ENCODE measurements at places on chromosomes 6 and 20. TPM values are rescaled to one million over a fixed set of nuclear protein-coding genes. Genes with fewer than 3 reads are reported as not detected.

The SOX4 gene
- total RNA-seq, result 5.1 TPM

The PI16 gene
- total RNA-seq, result 36.2 TPM

The HMGCLL1 gene
- 0.85 TPM for total RNA-seq

The CLPSL2 gene
- total RNA-seq, result not detected

The DEK gene
- 50.1 TPM for total RNA-seq

The CBLN4 gene
- total RNA-seq, result not detected

The MUC21 gene
- total RNA-seq, result not detected

The CD109 gene
- total RNA-seq, result 30.5 TPM

DNA sequence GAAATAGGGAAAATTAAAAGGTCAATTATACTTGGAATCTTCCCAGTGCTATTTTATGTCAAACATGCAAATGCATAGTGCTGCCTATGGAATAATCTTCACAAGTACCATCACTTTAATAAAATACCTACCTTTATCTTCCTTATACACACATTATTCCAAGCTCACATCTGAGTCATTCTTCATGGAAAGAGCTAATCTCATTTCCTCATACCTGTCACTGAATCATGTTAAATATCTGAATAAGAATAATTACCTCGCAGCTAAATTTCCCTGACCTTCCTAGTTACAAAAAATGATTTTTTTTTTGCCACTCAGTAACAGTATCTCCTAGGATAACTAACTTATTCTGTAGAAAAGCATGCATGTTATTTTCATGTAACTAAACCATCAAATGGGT, 661.4 kb upstream of the HS3ST5 start:
- DNase-seq, result no peak

DNA sequence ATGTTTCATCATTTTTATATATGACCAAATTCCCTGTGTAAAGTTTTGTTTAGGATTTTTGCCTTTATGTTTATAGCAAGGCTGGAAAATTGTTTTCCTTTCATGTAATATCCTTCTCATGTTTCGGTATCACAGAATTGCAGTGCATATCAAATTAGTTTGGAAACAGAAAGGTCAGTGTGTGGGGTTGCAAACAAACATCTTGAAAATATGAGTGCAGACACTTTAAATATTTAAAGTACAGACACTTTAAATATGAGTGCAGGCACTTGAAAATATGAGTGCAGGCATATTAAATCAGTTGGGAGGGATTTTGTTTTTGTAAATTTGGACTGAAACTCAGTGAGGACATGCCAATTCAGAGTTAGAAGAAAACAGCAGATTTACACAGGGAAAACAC, 6.5 kb downstream of the SLPI start:
- DNase-seq, result no peak

DNA sequence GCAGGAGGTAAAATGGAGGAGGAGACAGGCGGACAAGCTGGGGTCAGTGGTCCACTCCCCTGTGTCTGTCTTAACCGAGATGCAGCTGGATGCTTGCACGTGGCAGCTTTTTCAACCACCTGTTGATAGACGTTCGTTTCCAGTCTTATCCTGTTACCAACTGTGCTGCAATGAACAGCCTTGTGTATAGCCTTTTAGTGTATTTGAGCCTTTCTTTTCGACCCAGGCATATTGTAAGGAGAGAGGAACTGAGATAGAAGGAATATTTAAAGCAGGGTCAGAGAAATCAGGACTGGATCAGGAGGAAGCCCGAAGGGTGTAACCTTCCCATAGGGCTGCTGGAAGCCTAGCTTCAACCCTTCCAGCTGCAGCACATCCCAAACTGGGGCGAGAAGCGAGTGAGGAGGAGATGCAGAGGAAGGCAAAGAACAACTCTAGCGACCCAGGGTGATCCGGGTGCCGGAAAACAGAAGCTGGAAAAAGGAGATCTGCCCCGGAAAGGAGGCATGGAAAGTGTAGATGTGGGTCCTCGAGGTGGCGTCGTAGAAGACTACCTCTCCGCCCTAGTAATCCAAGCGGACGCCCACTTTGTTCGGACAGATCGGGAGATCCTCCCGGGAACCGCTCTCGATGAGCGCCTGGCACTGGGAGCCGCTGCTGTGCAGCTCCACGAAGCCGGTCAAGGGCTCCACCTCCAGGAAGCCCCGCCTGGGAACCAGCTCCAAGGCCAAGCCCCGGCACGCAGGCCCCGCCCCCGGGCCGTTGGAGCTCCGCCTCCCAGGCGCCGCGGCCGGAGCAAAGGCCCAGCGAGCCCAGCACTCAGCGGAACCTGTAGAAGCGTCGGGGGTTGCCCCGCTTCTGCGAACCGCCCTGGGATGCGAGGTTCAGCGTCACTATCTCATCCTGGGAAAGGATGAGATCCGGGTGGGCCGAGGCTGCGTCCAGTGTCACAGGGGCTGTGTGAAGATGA, 11.2 kb downstream of the TRIM31 start:
- DNase-seq, result peak; percentile 96

DNA sequence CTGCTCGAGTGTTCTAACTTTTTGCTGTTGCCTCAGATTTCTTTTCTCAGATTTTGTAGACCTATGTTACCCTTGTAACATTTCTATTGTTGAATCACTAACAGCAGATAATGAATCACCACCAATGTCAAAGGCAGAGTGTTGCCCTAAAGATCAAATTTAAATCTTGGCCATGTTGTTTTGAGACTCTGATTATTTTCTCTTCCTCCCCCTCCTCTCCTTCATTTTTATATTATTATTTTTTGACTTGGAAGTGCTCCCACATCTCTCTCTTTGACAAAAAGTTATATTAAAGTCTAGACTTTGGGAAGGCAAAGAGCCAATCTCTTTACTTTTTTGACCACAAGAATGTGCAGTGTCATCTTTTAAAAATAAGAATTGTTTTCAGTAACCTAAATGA, 422.7 kb downstream of the NKAIN2 start:
- no peak for DNase-seq

- peak; percentile 48 for DNase-seq
Measured at GRCh38 chr6:163398815-163399214, 15.7 kb upstream of the QKI start.

GRCh38 chr20:15674253-15675060, 898.8 kb downstream of the KIF16B start:
- DNase-seq, result no peak

GRCh38 chr20:13718171-13718570, 66.5 kb downstream of the ESF1 start:
- DNase-seq, result no peak

- no peak for DNase-seq
Measured at GRCh38 chr6:142728910-142729481, 216.0 kb downstream of the HIVEP2 start.

GRCh38 chr6:31870385-31870921, 7.8 kb upstream of the NEU1 start:
- DNase-seq, result no peak

DNA sequence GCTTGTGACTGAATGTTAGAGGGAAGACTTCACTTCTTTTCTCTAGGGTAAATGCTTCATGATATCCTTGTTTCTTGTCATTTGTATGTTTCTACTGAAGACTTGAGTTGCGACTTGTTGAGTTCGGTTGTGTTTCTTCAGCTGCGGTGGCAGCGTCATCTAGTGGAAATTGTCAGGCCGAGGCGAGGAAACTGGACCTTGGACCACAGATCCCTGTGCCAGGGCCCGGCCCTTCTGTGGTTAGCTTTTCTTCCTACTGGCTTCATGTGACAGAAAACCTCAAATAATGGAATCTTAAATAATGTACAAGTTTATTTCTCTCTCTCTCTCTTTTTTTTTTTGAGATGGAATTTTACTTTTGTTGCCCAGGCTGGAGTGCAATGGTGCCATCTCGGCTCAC, 12.4 kb downstream of the MTHFD1L start:
- DNase-seq, result no peak

DNA sequence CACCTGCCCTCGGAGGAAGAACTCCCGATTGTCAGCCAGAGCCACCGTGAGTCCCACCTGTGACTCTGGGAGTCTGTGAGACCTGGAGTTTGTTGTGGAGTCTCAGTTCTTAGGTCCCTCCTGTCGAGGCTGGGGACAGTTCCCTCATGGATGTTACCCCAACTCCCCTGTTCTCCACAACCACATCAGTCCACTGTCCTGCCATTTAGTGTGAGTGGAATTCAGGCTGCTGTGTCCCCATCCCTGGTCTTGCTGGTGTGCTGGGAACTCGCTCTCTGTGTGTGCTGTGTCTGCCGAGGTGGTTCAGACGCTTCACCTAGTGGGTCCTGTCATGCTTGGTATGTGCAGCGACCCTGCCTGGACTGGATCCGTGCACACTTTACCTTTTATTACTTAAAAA, 163.2 kb downstream of the DTNBP1 start:
- no peak for DNase-seq

GRCh38 chr6:151430886-151431285, 21.0 kb downstream of the RMND1 start:
- no peak for DNase-seq

- no peak for DNase-seq
Measured at GRCh38 chr6:97626671-97627441, 343.8 kb upstream of the MMS22L start.

Measured in heart left ventricle (tissue), 16 donors.